ENCODE measurements at places on chromosomes 16 and 17.

- DNase-seq: no peak
Observed at GRCh38 chr17:68298601-68299000, 7.3 kb downstream of the ARSG start.

GRCh38 chr16:78551487-78552085 is 452.1 kb downstream of the WWOX start:
- peak; percentile 68 for DNase-seq

DNA sequence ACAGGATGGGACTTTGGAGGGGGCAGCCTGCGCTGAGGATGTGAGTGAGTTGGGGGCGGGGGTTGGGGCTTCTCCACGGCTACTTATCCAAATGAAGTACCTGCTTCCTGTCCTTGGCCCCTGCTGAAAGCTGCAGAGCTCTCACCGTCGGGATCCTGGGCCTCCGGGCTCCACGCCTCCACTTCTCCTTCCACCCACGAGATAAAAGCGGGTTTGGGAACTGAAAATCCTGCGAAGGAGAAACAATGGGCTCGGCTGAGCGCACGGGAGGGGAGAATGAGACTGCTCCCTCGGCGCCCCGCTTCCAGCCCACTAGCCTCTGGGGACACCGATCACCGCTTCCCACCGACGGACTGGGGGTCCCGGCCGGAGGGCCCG is 486 bp downstream of the ZNF785 start:
- no peak for DNase-seq

DNA sequence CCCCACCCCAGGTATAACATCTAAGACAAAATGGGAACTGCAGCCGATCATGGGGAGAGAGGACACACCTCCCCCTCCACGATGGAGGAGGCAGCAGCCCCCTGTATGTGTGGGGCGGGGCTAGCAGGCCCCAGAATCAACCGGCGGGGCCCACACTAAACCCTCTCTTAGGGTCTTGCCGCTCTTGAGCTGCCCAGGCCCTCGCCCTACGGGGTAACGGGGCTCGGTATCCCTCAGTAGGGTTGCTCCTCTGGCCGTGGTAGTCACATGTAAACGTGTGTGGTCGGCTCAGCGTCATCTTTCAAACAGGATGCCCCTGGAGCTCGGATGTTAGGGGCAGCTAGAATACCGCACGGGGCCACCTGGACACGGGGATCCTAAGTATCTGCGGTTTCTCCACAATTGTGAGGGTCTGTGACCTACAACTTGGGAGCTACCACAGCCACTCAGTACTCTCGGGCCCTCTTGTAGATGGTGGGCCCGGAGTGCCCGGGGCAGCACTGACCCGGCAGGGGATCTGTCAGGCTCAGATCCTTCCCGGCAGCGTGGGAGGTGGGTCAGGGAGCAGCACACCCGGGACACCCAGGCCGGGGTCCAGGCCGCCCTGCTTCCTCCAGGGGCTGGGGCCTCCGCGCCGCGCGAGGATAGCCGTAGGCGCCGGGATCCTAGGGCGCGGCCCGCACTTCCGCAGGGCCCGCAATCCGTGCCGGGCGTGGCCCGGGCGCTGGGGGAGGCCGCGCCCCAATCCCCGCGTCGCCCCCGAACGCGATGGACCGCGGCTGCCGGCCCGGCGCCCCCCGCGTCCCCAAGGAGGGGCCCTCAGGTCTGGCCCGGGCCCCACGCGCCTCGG is 781 bp downstream of the ARHGDIA start:
- DNase-seq: peak; percentile 40

Measured in thyroid gland (tissue), 4 donors.